ENCODE measurements at places on chromosomes 16 and 17. TPM values are rescaled to one million over a fixed set of nuclear protein-coding genes. Genes with fewer than 3 reads are reported as not detected.

GRCh38 chr16:56525236-56525635 lies 5.4 kb upstream of the BBS2 start:
- no peak for DNase-seq

DNA sequence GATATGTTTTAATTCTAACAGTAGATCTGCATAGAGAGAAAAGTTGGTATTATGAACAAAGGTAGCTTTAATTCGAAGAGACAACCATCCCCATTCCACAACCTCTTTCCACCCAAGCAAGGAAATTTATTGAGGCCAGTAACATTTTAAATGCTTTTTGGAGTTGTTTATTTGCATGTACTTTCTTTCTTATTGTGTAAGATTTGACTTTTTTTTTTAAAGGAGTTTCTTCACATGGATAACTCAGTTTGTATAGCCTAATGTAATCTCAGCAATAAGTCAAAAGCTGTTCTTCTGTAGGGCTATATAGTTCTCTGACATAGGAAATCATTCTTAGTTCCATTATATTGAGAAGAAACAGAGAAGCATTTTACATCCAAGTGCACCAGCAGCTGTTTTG lies 163.3 kb downstream of the PRKCA start:
- no peak for DNase-seq

- no peak for DNase-seq
These were observed 55.4 kb upstream of the HAPSTR1 start for GRCh38 chr16:9035996-9036395.

DNA sequence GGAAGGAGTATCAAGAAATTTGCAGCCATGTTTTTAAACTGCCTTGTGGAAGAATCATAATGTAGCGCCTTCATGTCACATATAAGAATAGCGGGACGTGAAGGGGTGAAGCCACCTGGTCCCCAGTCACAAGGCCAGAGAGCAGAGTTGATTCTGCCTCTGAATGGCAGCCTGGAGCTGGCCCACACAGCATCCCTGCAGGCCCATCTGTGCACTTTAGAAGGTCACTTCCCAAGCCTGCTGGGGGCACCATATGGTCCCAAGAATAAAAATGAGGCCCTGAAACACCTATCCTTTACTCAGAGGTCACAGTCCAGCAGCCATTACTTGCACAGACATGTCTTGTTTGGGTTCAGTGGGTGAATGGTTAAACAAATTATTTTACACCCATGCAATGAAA lies 15.0 kb downstream of the CD300E start:
- no peak for DNase-seq

GRCh38 chr16:65068151-65068740 lies 53.6 kb downstream of the CDH11 start:
- DNase-seq = no peak

DNA sequence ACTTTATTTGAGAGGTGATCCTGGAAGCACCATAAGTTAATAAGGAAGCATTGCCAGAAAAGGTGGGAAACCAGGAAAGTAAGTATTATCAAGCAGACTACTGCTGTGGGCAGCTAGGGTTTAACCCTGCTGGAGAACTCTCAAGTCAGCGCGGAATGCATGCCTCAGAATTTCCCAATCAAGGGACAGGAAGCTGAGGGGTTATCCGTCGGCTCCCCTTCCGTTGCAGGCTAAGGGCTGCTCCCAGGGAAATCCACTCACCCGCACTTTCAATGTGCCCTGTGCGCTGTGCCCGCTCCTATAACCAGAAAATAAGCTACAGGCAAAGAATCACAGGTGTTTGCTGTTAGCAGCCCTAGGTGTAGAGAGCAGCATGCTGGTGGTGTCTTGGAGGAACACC lies 138.5 kb upstream of the CACNG3 start:
- DNase-seq = no peak

DNA sequence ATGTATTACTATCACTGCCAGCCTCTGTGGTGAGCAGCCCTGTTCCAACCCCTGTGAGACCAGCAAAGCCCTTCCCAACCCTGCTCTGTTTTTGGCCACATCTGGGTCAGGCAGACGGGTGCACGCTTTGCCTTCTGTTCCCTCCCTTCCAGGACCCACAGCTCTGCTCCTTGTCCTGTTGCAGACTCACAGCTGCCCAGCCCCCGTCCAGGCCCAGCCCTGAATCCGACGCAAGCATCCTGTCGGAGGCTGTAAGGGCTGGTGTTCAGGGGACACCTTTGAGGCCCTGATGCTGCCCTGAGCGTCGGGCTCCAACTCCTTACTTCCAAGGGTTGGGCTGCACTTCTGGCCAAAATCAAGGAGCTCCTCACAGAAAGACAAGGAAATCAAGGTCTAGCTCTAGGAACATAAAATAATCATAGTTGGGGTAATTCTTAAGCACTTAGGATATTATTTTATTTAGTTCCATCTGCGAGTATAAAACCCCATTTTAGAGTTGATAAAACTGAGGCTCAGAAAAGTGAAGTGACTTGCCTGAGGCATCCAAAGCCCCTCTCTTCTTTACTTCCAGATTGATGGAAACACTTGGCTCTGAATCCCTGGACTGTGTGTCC lies 14.3 kb upstream of the SRCIN1 start:
- no peak for DNase-seq

GRCh38 chr16:31483081-31483480 lies at the start of gene SLC5A2:
TSS of gene SLC5A2 (plus strand) at chr16:31483123. CDS start at chr16:31483137, 14 bp downstream.
- DNase-seq = no peak

DNA sequence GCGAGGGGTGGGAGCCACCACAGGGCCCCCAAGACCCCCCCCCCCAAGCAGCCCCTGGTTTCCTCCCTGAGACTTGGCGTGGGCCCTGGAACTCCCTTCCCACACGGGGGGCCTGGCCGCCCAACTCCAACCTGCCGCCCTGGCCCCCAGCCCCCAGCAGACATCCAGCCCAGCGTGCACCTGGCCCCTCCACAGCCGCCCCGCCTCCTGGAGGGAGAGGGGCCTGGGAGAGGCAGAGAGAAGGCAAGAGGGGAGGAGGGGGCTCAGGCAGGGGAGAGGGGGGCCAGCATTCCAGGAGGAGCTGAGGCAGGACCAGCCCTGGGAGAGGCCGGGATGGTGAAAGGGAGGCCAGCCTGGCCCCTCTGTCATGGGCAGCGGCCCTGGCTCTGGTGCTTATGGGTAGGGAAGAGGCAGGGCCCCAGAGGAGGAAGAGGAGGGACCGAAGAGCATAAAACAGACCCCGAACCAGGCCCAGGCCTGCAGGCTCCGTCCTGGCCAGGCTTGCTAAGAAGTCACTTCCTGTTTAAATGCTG lies 16.7 kb downstream of the IL34 start:
- no peak for DNase-seq

- DNase-seq = no peak
These were observed 712 bp downstream of the TMEM256 start for GRCh38 chr17:7403043-7403726.

DNA sequence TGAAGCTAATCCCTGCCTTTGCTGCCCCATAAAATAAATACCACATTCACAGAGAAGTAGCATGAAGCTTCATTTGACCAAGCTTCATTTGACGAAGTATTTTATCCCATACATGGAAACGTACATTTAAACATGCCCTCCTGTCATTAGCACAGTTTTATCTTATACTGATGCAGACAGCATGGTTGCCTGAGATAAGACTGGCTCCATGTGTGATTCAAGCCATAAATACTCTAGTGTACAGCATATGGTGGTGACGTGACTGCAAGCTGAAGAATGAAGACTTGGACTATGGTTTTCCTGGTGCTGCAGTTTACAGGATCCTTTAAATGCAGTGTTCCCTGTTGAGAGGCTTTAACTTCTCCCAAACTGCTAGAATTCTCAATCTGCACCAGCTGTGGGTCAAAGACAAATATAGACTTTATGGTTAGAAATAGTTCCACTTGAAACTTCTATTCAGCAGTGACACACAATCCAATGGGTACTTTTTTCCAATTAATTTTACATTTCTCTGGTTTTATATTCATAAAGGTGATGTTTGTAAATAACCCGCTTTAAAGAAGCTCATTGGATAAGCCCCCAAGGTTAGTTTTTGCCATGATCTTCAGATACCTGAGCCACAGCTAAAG lies 64.9 kb downstream of the CYB561 start:
- DNase-seq = no peak

GRCh38 chr17:44977065-44977464 lies 9.0 kb upstream of the C1QL1 start:
- DNase-seq = no peak

Gene TPSAB1
- total RNA-seq = not detected

Gene HEATR9
- total RNA-seq = not detected

Gene TMEM114
- not detected for total RNA-seq

Gene FLII
- 189 TPM for total RNA-seq

Gene RAD51C
- 59.6 TPM for total RNA-seq
